ENCODE measurements at places on chromosomes 3 and 15.

GRCh38 chr3:156867174-156867573 lies 41.0 kb downstream of the LEKR1 start:
- DNase-seq: no peak

DNA sequence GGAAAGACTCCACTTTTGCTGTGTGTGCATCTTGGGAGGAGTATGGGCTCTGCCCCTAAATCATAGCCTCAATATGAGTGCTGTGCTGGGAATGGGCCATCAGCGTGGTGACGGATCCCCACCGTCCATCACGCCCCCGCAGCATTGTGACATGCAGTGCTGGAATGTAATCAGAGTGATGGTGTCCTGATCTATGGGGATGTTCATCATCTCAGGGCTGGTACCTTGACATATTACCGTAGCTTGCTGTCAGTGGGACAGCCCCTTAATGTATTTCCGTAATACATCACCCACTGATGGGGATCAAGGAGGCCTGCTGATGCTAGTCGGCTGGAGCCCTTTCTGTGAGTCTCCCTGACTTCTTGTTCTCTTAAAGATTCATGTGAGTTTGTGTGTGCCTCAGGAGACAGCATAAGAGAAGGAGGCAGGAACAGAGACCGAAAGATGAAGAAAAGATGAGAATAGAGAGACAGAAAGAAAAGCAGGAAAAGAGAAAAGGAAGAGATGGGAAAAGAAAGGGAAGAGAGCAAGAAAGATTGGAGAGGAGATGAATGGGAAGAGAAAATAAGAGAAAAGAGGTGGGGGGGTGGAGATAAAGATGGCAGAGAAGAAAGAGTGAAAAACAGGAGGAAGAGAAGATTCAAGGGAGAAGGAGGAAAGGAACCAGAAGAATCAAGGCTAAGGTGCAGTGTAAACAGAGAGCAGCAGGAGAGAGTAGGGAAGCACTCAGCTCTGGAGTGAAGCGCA lies 183.7 kb downstream of the RPLP1 start:
- DNase-seq: no peak

DNA sequence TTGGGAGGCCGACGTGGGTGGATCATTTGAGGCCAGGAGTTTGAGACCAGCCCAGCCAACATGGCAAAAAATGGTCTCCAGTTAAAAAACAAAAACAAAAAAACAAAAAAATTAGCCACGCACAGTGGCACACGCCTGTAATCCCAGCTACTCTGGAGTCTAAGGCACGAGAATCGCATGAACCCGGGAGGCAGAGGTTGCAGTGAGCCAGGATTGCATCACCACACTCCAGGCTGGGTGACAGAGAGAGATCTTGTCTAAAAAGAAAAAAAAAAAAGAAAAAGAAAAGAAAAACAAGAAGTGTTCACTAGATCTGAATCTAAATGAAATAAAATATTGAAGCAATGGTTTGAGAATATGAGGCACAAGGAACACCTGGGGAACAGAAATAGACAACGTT lies 36.7 kb downstream of the SLC9A9 start:
- no peak for DNase-seq

GRCh38 chr15:90836296-90836871 lies 32.0 kb upstream of the FURIN start:
- no peak for DNase-seq

DNA sequence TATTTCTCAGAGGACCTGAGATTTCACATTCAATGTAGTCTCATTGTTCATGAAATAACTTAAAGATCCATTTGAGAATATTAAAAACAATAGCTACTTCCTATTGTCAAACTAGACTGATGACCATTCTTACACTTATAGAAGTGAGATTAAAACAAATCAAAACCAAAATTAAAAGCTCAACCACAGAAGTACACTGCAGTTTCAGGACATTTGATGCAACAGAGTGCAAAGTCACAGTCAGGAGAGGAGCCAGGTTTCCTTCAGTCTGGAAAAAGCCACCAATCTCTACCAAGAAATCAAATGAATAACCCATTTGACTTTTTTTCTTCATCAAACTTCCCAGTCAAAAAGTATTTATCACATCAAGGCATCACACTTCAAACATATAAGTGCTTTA lies 5.5 kb downstream of the CCPG1 start:
- no peak for DNase-seq

DNA sequence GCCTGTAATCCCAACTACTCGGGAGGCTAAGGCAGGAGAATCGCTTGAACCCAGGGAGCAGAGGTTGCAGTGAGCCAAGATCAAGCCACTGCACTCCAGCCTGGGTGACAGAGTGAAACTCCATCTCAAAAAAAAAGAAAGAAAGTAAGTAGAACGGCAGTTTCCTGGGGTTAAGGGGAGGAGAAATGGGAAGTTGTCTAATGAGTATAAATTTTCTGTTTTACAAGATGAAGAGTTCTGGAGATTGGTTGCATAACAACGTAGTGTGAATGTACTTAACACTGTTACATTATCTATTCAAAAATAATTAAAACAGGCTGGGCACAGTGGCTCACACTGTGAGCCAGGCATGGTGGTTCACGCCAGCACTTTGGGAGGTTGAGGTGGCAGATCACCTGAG lies 45.4 kb downstream of the GRK7 start:
- no peak for DNase-seq

DNA sequence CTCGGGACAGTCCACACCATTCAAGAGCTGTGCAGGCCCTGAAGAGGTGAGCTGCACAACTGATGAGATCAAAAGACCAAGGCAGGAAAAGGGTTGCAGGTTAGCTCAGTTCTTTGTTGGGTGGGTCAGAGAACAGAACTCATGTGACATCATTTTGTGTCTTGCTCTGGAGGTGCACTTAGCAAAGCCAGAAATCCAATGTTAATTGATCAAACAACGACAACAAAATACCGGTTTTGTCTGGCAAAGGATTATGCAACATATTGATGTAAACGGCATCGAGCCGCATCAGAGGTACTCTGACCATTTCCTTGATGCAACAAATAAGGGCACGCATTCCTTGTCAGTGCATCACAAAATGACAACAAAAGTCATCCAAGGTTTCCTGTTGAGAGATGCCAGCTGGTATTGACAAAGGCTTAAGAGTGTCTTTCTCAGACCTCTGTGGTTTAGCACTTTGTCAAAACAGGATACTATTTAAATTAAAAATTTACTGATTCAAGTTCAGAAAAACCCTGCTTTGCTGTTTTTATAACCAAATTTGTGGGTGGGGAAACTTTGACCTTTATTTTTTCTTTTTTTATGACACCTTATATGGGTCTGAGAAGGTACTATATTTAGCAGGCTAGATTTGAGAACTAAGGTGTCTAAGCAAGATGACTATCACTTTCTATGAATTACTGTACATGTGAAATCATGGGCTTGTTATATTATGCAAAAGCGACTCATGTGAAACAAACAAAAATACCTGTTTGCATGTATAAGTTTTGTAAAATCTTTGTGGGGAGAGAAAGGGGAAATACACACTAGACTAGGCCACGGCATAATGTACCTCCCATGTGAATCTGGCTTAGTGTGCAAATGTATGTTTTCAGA lies 496.1 kb downstream of the FOXP1 start:
- no peak for DNase-seq

- no peak for DNase-seq
Observed at GRCh38 chr3:159854500-159855124, 134.0 kb upstream of the IL12A start.

- no peak for DNase-seq
Observed at GRCh38 chr3:169237201-169237600, 426.3 kb downstream of the MECOM start.

DNA sequence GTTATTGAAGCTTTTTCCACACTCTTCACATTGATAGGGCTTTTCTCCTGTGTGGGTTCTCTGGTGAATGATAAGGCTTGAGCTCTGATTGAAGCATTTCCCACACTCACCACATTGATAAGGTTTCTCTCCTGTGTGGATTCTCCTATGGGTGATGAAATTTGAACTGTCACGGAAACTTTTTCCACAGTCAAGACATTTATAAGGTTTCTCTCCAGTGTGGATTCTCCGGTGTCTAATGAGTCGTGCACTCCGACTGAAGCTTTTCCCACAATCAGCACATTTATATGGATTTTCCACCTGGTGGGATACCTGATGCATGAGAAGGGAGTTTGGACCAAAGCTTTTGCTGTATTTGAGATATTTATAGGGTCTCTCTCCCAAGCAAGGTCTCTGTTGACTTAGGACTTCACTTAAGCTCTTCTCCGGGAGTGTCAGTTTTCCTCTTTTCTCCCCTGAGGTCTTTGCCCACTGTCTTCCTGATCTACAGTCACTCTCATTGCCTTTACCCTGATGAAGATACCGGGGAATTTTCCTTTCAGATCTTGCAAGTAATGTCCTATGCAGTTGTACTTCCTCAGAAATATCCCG lies 9.4 kb downstream of the ZSCAN29 start:
- DNase-seq: no peak

GRCh38 chr3:178079966-178080365 lies 456.3 kb upstream of the KCNMB2 start:
- DNase-seq: no peak

DNA sequence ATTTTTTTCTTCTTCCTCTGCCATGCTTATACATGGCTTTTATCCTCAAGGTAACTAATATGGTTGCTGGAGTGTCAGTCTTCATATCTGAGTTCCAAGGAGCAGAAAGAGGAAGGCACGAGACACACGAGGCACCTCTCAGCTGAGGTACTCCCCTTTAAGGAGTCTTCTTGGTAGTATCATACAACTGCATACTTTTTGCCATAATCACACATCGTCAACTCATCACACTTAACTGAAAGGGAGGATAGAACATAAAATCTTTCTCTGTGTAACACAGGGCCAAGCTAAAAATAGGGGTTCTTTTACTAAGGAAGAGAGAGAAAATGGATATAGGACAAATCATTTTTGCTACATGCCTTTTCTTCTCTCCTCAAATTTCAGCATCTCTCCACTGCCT lies 104.2 kb downstream of the OXSM start:
- DNase-seq: no peak

Measured in activated CD8-positive, alpha-beta memory T cell treated with anti-CD3 and anti-CD28 coated beads for 1 hour (primary cell).